ENCODE measurements at places on chromosomes 5 and 9.
A peak's percentile ranks its signal among the peaks of the same experiment; 100 is the strongest.

- no peak for DNase-seq
Measured at GRCh38 chr5:142428036-142428772, 103.4 kb upstream of the SPRY4 start.

GRCh38 chr5:2998106-2998505, 246.6 kb upstream of the IRX2 start:
- no peak for DNase-seq

- DNase-seq, result no peak
Measured at GRCh38 chr9:99427260-99427659, 205.2 kb downstream of the SEC61B start.

DNA sequence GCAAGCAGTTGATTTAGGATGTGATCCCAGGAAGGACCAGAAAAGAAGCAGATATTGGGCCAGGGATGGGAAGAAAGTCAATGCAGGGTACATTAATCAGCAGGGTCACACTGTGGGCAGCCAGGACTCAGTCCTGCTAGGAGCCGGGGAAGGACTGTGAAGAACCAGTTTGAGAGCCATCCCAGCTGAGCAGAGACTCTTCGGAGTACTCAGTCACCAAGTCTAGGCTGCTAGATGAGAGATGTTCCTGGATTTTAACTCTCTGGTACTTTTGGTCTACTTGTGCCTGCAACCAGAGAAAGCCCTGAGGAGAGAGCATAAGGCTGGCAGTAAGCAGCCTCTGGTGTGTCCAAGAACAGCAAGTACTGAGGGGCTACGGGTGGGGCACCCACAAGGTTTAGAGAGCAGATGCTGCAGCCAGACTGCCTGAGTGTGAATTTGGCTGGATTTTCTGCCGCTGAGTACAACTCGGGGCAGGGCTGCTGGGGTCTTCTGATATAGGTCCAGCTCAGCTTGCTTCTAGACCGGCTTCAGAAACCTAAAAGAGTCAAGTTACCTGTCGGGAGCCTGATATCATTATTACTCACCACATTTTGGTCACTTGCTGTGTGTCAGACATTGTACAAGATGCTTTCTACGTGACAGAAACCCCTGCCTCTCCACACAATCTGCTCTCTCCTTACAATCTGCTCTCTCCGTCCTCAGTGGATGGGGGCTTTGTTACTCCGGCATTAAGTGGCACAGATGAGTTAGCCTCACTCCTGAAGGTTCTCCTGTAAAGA, 250.2 kb upstream of the GAS1 start:
- no peak for DNase-seq

DNA sequence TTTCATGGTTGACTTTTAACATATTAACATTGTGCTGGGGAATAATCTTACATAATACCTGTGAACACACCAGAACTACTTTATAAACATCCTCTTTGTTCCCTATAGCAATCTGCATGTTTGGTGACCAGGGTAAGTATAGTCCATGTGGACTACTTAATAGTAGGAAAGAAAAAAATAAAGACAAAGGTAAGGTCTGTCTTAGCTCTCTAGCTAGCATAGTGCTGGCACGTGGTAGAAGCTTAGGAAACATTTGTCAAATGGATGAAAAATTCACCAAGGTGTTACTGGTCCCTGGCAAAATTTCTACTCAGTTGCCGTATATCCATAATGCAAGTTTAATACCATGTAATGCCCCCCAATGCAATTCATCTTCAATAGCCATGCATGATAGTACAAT, 78.6 kb upstream of the ABCA1 start:
- no peak for DNase-seq

GRCh38 chr9:8558176-8558575, 758.6 kb upstream of the DMAC1 start:
- DNase-seq, result no peak

DNA sequence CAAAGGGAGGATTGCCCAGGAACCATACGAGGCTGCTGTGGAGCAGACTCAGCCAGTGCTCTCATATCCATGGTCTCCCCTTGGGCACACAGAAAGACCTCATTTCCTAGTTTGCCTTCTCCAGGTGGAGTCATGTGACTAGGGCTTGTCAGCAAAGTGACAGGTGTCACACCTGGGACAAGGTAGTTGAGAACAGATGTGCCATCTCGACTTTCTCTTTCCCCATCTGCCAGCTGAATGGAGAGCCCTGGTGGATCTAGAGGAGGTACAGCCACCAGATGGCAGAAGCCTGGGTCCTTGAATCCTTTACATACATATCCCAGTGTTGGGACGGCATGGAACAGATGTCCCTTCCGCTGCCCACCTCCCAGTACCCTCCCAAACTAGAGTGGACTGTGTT, 42.9 kb upstream of the ALDOB start:
- DNase-seq, result no peak

- no peak for DNase-seq
Measured at GRCh38 chr9:97983589-97984187, 547 bp downstream of the ANP32B start.

- no peak for DNase-seq
Measured at GRCh38 chr5:3127423-3127911, 376.0 kb upstream of the IRX2 start.

DNA sequence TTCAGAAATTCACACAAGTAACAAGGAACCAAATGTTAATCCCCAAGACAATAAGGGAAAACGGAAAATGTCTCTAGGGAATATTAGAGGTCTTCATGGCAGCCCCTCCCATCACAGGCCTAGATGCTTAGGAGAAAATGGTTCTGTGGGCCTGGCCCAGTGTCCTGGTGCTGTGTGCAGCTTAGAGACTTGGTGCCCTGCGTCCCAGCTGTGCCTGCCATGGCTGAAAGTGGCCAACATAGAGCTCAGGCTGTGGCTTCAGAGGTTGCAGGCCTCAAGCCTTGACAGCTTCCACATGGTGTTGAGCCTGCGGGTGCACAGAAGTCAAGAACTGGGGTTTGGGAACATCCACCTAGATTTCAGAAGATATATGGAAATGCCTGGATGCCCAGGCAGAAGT, 942.3 kb downstream of the PTPRD start:
- DNase-seq, result no peak

- no peak for DNase-seq
Measured at GRCh38 chr5:147200004-147200403, 34.8 kb upstream of the STK32A start.

DNA sequence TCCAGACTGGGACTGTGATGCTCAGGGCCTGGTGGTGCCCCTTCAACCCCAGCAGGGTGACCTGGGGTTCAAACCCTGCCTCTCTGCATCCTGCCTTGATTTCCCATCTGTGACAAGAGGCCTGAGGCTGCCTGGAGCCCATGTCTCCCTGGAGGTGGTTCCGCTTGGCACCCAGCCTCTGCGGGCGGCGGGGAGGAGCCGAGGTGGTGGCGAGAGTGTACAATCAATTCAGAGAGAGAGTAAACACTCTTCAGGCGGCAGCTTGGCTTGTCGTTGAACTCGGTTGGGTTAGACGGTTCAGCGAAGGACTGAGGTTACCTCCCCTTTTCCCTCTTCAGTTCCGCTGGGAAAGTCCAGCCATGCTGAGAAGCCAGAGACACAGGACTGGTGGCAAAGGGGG, 39.3 kb downstream of the NTNG2 start:
- peak; percentile 60 for DNase-seq

Data from NCI-H1417 treated with DMSO at 0.1 percent for 48 hours (cell line).